ENCODE measurements at places on chromosomes 6 and 20.

DNA sequence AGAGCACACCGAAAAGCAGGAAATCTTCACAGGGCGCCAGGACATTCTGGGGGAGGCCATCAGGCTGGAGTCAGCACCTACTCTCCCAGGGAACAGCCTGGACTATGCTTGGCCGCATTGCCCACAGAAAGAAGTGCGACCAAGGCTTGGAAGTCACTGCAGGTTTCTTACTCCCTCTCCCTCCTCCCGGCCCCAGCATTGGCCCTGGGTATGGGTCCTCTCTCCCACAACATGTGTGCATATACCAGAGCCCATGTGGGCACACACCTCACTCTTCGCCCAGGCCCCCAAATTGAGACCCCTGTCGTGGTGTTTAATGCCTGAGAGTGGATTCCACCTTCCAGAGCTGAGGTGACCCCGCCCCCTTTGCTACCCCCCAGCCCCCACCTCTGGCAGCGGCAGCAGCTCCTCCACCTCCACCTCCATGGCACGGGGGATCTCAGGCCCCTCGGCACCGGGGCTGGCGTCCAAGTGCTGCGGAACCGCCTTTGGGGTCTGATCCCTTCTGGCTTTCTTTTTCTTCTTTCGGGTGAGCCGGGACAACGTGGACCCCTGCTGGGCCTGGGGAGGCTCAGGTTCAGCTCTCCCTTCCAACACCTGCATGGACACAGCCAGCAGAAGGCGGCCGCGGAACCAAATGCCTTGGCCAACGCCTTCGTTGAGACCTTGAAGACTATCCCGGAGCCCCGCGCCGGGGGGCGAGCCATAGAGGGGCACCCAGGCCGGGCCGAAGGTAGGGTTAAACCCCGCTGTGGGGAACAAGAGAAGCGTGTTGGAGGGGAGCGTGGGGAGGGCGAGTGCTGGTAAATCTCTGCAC lies 15.2 kb upstream of the SPAG4 start:
- no peak for DNase-seq

DNA sequence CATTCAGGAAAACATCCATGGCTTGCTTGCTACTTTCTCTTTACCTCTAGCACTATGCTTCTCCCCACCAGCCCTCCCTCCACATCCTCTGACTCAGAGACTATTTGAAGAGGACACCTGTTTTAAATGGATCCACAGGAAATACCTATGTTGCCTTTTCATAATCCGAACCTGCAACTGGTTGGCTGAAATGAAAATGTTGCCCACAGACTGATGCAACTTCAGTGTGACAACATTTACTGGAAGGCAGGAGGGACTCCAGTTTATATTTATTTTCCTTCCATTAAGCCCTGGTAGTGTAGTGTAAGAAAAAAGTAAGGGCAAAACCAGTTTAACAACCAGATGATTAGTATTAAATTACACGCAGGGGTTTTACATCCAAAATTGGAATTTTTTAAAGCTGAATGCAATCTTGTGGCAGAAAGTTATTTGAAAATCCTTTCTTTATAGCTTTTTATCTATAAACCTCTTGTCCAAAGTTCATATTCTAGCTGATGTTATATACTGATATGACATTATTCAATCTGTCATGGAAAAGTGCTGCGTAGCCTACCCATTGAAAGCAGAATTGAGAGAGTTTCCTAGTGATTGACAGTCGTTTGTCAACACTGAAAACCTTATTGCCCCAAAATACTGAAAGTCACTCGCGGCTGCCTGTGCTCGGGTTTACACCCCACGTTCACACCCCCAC lies 881 bp upstream of the AIG1 start:
- DNase-seq: peak; percentile 80

DNA sequence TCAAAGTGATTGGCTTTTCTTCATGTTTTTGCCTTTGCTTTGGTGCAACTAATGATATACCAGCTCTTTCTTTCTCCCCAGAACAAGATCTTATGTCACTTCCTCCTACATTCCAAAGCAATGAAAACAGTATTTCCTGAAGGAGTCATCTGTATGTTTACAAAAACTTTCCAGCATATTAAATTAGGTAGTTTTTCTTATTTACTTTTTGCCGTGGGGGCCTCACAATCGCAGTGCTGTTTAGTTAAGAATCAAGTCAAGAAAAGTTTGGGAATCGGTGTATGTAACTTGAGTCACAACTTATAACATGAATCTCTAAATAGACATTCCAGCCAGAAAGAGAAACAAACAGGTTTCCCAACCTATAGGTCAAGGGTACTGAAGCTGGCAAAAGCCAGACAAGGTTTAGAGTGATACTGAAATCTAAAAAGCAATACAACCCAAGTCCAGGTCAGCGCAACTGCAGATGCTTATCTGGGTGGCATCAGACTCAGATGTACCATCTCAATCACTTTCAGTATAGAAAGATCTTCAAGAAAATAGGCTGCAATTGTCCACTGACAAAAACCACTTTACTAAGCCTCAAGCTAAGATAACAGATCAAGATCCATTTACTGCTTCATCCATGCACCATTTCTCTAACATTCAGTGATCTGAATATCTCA lies 63.6 kb downstream of the IPCEF1 start:
- DNase-seq: peak; percentile 28

DNA sequence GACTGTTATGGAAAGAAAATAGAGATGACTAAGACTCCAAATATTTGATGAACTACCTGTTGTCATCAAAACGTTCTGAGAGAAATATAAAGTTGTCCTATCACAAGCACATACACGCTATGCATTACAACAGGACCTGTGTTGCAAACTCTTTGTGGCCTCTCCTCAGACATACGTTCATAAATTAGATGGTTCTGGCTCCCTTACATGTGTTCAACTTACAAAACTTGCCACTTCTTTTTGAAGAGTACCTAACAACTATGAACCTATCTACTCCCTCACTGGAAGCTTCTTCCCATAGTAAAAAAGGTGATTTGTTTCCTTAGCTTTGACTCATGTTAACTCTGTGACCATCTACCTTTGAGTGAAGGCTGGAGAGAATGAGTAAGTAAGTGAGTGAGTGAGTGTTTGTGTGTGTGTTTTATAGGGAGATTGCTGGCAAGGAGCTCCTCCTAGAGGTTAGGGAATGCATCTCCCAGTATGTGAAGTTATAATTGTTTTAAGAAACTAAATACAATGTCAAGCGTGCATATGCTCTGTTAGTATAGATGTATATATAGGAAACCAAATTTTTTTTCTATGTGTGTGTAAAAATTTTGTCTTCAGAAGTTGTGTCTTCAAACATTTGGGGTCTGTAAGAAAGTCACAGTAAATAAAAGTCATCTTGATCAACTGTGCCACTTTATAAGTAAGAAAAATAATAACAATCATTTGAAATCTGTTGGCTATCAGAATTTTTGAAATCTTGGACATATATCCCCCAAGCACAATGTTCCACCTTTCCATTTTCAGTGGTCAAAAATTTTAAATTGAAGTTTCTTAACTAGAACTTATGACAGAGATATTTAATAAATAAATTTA lies 1211.1 kb upstream of the GJE1 start:
- peak; percentile 74 for DNase-seq
